ENCODE measurements at places on chromosomes 3 and 15. TPM values are rescaled to one million over a fixed set of nuclear protein-coding genes. Genes with fewer than 3 reads are reported as not detected.
A peak's percentile ranks its signal among the peaks of the same experiment; 100 is the strongest.

The LARP6 gene
- 6.3 TPM for total RNA-seq

GRCh38 chr3:112364291-112364690, 31.3 kb downstream of the CD200 start:
- no peak for DNase-seq
- H3K27me3 ChIP-seq, result no peaks in the 10 kb centered on the region
- no peaks in the 10 kb centered on the region for H3K4me1 ChIP-seq
- no peak overlapping the region for H3K27ac ChIP-seq
- no peak overlapping the region for H3K4me3 ChIP-seq

The LRRC3B gene
- 0.57 TPM for total RNA-seq

GRCh38 chr3:100425316-100425715, 24.0 kb downstream of the LNP1 start:
- H3K27me3 ChIP-seq, result no peaks in the 10 kb centered on the region
- no peak overlapping the region for H3K4me3 ChIP-seq
- H3K36me3 ChIP-seq, result no peaks in the 10 kb centered on the region

The ESYT3 gene
- total RNA-seq, result 0.09 TPM

GRCh38 chr3:171181907-171182690, 155.6 kb upstream of the SLC2A2 start:
- no peaks in the 10 kb centered on the region for H3K27me3 ChIP-seq
- H3K4me1 ChIP-seq, result no peaks in the 10 kb centered on the region
- no peak for DNase-seq
- no peak overlapping the region for H3K27ac ChIP-seq
- no peak overlapping the region for H3K4me3 ChIP-seq

- H3K36me3 ChIP-seq, result no peaks in the 10 kb centered on the region
- DNase-seq, result no peak
- no peak overlapping the region for H3K27ac ChIP-seq
- no peaks in the 10 kb centered on the region for H3K27me3 ChIP-seq
- no peak overlapping the region for H3K4me3 ChIP-seq
Measured at GRCh38 chr3:24242012-24242698, 252.5 kb downstream of the THRB start.

DNA sequence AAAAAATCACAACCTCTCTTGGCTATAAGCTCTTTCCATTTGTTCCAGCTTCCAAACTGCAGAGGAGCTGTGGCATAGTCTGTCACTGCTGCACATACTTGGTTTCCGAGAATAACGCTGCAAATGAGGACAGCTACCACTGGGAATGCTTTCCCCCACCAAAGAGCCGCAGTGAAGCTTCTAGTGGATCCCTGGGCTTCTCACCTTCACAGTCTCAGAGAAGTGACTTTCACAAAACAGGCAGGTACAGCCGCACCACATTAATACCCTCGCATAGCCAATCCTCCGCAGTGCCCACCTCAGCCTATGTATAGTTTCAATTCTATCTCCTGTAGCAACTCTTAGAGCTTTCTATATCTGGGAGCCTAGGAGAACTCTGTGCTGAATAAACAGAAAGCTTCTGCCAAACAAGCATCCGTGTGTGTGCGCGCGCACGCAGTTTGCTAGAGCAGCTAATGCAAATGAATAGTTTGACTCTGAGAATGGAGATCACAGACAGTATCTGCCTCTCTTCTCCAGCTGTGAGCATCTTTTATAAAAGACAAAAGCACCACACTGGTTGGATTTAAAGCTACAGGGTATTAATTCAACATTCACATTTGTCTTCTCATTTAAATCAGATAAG, 81.9 kb upstream of the PLXND1 start:
- no peak for DNase-seq
- H3K27me3 ChIP-seq, result no peaks in the 10 kb centered on the region
- H3K36me3 ChIP-seq, result no peaks in the 10 kb centered on the region
- no peak overlapping the region for H3K27ac ChIP-seq

DNA sequence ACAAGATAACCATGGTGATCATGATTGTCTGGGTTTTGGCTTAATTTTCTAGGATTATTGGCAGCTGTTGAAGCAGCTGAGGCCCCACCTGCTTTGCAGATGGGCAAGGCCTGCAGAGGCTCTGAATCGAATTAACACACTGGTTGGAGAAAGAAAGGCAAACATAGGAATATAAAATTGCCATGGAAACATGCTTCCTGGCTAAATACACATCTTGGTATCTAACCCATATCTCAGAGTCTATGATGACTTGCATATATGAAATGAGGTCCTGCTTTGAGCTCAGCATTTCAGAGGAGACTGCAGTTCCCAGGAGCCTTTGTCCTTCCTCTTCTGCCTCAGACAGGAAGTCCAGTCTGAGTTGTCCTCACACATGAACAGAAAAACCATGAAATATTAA, 24.3 kb upstream of the SV2B start:
- H3K27ac ChIP-seq, result no peak overlapping the region
- H3K4me1 ChIP-seq, result no peaks in the 10 kb centered on the region
- no peak for DNase-seq
- H3K27me3 ChIP-seq, result no peaks in the 10 kb centered on the region
- H3K36me3 ChIP-seq, result no peaks in the 10 kb centered on the region
- no peak overlapping the region for H3K4me3 ChIP-seq

The DLL4 gene
- total RNA-seq, result 5.2 TPM

GRCh38 chr15:63977119-63977518, 69.2 kb downstream of the DAPK2 start:
- no peaks in the 10 kb centered on the region for H3K4me1 ChIP-seq
- no peak overlapping the region for H3K27ac ChIP-seq
- H3K36me3 ChIP-seq, result no peaks in the 10 kb centered on the region

- H3K4me3 ChIP-seq, result no peak overlapping the region
- peaks cover 87% of the 10 kb centered on the region for H3K4me1 ChIP-seq
- H3K36me3 ChIP-seq, result no peaks in the 10 kb centered on the region
- no peaks in the 10 kb centered on the region for H3K27me3 ChIP-seq
- DNase-seq, result no peak
Measured at GRCh38 chr15:40332113-40332781, 8.5 kb downstream of the CCDC9B start.

GRCh38 chr15:70324001-70324974, 226.6 kb upstream of the TLE3 start:
- peaks cover 3% of the 10 kb centered on the region for H3K4me1 ChIP-seq
- no peak for DNase-seq
- H3K27me3 ChIP-seq, result no peaks in the 10 kb centered on the region
- H3K4me3 ChIP-seq, result no peak overlapping the region
- H3K36me3 ChIP-seq, result no peaks in the 10 kb centered on the region

The LCTL gene
- not detected for total RNA-seq

The GHSR gene
- total RNA-seq, result not detected

DNA sequence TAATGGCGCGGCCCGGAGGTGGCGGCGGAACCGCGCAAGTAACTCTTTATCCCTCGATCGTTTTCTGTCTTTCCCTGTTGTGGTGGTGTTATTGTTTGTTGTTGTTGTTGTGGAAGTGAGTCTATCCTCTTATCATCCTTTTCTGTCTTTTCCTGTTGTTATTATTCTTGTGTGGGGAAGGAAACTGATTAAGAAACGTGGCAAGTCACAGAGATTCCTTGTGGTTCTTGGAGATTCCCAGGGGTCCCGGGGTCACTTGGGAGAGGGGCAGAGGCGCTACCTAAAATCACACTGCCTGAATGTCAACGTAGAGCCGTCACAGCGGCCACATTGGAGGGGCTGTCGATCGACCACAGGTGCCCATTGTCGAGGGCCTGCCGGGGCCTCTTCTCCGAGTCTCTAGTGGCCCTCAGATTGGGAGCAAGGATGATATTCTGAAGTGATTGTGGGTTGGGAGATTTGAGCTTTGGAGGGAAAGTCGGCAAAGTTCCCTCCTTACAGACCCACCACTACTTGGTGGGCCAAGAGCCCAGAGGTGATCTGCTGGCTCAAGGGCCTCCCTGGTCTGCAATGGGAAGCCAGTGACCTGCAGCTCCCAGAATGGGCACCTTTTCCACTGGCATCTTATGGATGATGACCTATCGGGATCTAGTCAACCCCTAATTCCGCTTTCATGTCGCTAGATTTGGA, 790 bp downstream of the PARP14 start:
- H3K27ac ChIP-seq, result peak overlapping the region; percentile 14
- H3K36me3 ChIP-seq, result no peaks in the 10 kb centered on the region
- peaks cover 10% of the 10 kb centered on the region for H3K4me1 ChIP-seq
- peak overlapping the region; percentile 95 for H3K4me3 ChIP-seq
- no peaks in the 10 kb centered on the region for H3K27me3 ChIP-seq

The OCA2 gene
- 0.99 TPM for total RNA-seq

DNA sequence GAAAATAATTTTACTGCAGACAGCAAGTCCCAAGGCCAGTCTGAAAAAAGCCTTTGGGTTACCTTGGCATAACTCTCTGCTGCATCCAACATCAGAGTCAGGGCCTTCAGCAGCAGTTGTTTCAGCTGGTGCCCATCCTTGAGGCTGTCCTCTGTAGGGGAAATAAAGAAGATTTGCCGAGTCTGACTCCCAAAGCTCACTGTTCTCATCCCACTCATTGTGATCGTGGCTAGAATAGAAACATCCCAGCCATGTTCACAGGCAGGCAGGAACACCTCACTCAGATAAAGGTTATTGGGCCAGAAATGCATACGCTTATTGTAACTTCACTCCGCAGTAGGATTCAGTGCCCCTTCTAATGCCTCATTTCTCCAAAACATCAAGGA, 29.2 kb downstream of the EIF3J start:
- H3K36me3 ChIP-seq, result peaks cover 63% of the 10 kb centered on the region
- DNase-seq, result no peak
- H3K27ac ChIP-seq, result no peak overlapping the region
- H3K27me3 ChIP-seq, result no peaks in the 10 kb centered on the region

GRCh38 chr15:90046911-90047392, 45.8 kb downstream of the ZNF710 start:
- peaks cover 3% of the 10 kb centered on the region for H3K36me3 ChIP-seq
- DNase-seq, result no peak

The CPNE4 gene
- 0.33 TPM for total RNA-seq

DNA sequence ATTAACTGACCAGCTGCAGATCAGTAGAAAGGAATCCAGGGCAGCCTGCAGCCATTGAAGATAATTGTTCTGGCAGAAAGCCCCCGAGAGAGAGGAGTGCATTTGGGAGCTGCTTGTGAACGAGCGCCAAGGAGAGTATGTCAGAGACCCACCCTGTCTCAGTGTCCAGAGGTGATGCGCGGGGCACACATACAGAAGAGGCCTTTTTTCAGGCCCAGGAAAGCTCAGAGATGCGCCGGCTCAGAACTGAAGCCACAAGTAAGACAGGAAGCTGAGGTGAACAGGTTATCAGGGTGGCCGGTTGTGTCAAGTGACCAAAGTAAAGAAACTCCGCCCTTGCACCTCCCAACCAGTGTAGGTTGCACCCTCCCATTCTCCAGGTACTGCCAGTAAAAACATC, 59.8 kb upstream of the HEG1 start:
- H3K27me3 ChIP-seq, result no peaks in the 10 kb centered on the region
- H3K27ac ChIP-seq, result no peak overlapping the region
- DNase-seq, result no peak
- H3K4me1 ChIP-seq, result peaks cover 31% of the 10 kb centered on the region

DNA sequence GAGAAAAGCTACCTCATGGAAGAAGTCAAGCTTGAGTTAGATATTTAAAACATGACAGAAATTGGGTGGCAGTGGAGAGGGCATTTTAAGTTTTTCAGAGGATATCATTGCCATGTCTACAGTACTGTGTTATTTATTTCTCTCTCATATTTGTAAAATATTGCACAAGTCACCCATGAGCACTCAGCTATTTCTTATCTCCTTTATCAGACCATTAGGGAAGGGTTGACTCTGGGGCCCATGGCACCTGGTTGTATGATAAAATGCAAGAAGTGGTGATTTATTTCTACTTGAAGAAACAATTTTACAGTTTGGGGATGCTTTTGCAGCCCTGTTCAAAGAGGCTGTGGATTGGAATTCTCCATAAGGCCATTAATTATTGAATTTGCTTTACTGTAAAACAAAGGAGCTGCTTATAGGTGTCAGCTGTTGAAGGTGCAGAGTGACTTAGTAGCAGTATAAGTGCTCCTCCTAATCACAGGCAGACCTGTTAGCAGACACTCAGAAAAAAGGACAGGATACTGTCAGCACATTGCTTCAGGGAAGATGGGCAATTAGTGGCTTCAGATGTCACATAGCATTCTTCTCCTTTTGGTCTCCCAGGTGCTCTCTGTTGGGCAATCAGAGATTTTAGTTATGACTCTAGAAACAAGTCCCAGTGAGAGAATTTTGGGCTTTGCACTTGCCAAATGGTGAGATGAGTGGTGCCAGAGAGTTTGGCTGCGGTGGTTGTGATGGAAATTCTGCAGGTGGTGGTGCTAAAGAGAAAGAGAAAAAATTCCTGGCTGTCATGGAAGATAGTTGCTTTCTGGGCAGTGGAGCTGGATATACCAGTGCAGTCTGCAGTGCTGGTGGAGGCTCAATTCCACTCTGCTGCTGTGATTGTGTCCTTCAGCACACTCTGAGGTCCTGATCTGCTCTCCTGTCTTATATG, 129.7 kb upstream of the ROPN1 start:
- no peaks in the 10 kb centered on the region for H3K36me3 ChIP-seq
- no peak overlapping the region for H3K4me3 ChIP-seq
- no peak overlapping the region for H3K27ac ChIP-seq
- H3K27me3 ChIP-seq, result peaks cover 2% of the 10 kb centered on the region
- no peaks in the 10 kb centered on the region for H3K4me1 ChIP-seq
- no peak for DNase-seq

GRCh38 chr3:139251529-139251928, 92.3 kb upstream of the MRPS22 start:
- no peaks in the 10 kb centered on the region for H3K36me3 ChIP-seq
- no peak overlapping the region for H3K4me3 ChIP-seq
- H3K27ac ChIP-seq, result no peak overlapping the region
- no peak for DNase-seq
- peaks cover 2% of the 10 kb centered on the region for H3K27me3 ChIP-seq
- no peaks in the 10 kb centered on the region for H3K4me1 ChIP-seq

DNA sequence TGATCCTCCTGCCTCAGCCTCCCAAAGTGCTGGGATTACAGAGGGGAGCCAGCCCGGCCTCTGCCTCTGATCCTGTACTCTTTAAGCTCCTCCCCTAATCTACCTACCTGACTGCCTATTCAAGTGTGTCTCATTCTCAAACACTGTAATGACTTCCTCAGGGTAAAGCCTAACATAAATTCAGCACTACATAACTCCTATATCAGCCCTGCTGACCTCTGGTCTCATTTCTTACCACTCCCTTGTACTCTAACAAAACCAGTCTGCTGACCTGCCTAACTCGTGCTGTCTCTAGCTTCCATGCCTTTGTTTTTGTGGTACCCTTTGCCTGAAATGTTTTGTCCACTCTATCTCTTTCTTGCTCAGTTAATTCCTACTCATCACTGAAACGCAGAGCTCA, 172.1 kb upstream of the IL12A start:
- DNase-seq, result no peak
- peaks cover 9% of the 10 kb centered on the region for H3K4me1 ChIP-seq
- H3K36me3 ChIP-seq, result no peaks in the 10 kb centered on the region
- no peak overlapping the region for H3K27ac ChIP-seq
- H3K27me3 ChIP-seq, result no peaks in the 10 kb centered on the region

- H3K4me1 ChIP-seq, result no peaks in the 10 kb centered on the region
- no peak for DNase-seq
- no peaks in the 10 kb centered on the region for H3K36me3 ChIP-seq
- no peak overlapping the region for H3K27ac ChIP-seq
- H3K4me3 ChIP-seq, result no peak overlapping the region
- H3K27me3 ChIP-seq, result no peaks in the 10 kb centered on the region
Measured at GRCh38 chr15:80485370-80486164, 81.4 kb downstream of the ARNT2 start.

Data from thymus (tissue), 14 donors.